Activated gamma-delta T cell treated with anti-CD3 and anti-CD28 coated beads, Interleukin-2, amount 50 U/mL, for 16 hours (primary cell): ENCODE measurements at places on chromosomes 5 and 9.

GRCh38 chr9:76798527-76798926, 34.3 kb downstream of the PCA3 start:
- DNase-seq = no peak

- DNase-seq = no peak
Observed at GRCh38 chr9:111176511-111176910, 138.2 kb upstream of the LPAR1 start.

GRCh38 chr9:81183761-81184160, 505.6 kb downstream of the TLE1 start:
- no peak for DNase-seq

DNA sequence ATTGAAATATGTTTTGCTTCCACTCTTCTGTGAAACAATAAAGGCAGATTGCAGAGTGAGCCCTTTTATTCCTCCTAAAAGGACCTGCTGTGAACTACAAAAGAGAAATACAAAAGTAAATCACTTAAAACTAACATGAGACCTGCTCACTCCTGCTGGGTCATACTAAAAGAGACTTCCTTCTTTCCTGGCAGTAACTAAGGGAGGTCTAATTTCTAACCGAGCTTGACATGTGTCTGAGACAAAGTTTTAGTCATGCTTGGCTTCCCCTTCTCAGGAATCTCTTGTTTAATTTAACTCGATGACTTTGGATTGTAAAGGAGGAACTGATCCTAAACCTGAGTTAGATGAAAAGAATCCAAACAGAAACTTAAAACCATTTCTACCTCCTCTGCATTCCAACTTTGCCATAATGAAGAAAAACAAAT, 86.4 kb upstream of the CDH6 start:
- DNase-seq = no peak

GRCh38 chr9:135355521-135356011, 124.0 kb upstream of the PPP1R26 start:
- no peak for DNase-seq

- no peak for DNase-seq
Observed at GRCh38 chr5:125064621-125065438, 318.4 kb upstream of the ZNF608 start.

GRCh38 chr5:9316733-9317132, 229.1 kb downstream of the SEMA5A start:
- no peak for DNase-seq

DNA sequence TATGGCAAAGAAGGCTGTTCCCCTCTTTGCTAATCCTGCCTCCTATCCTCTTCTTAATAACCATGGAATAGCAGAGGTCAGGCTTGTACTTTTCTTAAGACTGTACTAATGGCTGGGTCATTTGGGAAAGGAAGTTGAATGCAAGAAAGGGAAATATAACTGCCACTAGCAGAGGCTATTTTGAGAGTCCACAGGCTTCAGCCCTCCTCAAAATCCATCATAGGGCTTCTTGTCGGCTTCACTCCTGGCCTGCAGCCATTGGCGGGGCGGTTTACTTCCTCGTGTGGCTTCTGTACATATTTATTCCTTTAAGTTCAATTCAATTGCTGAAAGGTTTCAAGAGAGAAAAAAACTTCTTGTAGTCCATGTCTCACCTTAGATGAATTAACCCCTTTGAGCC, 2.8 kb upstream of the PARP8 start:
- no peak for DNase-seq

- no peak for DNase-seq
Observed at GRCh38 chr5:167763772-167764171, 527.7 kb upstream of the WWC1 start.

DNA sequence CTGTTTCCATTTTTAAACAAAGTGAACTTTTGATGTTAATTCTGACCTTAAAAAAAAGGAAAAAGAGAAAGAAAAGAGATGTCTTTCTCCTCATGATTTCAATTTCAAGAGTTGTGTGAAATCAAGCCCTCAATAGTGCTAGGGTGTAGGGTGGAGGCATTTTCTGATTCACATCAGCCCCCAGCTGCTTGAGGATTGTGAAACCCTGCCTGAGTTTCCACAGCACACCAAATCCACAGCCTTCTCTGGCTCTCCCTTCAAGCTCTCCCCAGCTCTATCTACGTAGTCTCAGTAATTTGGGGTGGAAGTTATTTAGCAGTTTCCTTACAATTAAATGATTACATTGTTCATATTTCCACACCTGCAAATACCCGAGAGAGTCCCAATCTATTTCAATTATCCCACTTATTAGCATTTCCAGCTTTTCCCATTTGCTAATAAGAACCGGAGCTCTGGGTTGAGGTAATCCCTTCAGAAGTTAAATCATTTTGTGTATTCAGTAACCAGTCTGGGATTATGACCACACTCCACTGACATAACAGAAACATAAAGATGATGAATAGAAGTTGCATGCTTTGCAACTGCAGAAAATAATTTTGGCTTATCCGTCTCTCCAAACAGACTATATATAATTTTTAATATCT, 54.9 kb downstream of the MTX3 start:
- DNase-seq = no peak

DNA sequence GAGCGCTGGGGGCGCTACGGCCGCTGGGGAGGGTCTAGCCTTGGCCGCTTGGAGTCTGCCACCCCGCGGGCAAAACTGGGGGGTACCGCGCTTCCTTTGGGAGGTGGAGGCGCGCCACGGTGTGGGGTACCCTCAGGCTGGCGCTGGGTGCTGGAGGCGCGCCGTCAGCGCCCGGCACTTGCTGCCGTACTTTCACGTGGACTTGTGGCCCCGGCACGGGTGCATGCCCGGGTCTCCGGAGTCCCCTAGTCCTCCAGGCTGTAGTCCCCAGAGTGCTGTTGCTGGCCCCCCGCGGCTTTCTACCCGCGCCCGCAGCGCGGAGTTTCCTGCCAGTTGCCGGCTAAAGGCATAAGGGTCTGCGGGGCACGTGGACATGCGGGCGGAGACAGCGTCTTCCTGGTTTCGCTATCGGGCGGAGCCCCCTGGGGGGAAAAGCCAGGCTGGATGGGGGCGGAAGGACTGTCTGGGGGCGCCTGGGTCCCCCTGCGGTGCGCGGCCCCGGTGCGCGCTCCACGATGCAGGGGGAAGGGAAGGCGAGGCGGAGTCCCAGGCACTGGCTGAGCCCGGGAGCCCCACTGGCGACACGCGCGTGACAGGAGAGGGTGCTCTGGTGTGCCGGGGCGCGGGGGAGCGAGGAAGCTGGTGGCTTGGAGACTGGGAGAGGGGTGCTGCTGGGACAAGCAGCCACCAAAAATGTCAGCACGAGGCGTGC, 666 bp downstream of the PPARGC1B start:
- DNase-seq = peak; percentile 25

DNA sequence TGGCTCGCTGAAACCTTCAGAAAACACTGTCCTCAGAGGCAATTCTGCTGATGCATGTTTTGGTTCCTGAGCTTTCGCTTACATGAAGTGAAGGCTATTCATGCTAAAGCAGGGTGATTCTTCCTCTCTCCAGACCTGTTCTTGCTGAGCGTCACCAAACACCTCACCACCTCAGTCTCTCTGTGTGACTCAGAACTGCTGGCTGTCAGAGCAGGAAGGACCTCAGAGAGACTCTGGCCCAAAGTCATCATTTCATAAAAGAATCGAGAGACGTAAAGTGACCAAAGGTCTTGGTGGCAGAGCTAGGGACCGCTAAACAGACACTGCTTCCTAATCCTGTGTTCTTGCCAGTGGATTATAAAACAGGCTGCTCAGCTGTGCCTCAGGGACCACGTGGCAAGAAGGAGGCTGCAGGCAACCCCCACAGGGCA, 73.8 kb downstream of the LHFPL2 start:
- no peak for DNase-seq

DNA sequence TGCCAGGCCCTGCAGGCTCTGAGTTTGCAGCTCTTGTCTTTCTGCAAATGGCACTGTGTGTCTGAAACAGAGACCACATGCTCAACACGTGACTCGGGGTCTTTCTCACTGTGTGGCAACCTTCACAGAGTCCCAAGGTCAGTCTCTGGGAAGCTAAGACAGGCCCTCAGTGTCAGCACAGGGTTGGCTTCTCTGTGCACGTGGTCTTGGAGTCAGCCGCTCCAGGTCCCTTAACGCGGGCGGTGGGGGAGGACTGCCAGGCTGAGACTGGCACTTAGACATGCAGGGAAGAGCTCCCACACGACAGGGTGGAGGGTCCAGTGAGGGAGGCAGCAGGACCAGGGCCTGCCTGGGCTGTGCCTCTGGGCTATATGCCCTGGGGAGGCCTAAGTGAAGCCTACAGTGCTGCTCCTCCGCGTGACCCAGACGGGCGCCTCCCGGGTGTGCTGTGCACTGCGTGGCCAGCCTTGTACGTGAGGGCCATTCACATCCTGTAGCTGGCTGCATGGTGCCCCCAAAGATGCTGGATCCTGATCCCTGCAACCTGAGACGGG, 76.8 kb downstream of the ADAMTS2 start:
- DNase-seq = no peak
